AG08396 (cell line): ENCODE measurements at places on chromosomes 7 and 10.
A peak's percentile ranks its signal among the peaks of the same experiment; 100 is the strongest.

GRCh38 chr7:15007507-15007906, 105.0 kb upstream of the DGKB start:
- DNase-seq, result no peak

GRCh38 chr7:68629-69028, 123.7 kb upstream of the FAM20C start:
- no peak for DNase-seq

GRCh38 chr7:16616122-16616521, 29.4 kb downstream of the ANKMY2 start:
- no peak for DNase-seq

GRCh38 chr10:103049237-103049636, 131.1 kb downstream of the CNNM2 start:
- no peak for DNase-seq

GRCh38 chr10:132674311-132674710, 111.6 kb downstream of the NKX6-2 start:
- no peak for DNase-seq

DNA sequence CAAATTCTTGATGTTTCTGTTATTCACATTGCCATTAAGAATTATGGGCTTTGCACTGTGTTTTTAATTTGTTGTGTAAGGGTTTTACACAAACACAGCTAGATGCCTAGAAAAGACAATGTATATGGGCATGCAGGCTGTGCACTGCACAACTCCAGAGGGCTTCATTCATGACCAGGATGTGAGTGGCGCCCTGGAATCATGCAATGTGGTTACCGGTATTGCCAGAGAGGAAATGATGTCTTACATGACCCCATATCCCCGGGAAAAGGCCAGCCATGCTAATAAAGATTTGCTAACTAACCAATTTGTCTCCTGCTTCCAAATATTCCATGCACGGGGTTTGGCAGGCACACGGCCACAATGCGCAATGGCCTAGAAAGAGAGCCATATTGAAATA, 16.9 kb downstream of the KCNMA1 start:
- DNase-seq, result no peak

GRCh38 chr7:92295391-92295790, 49.6 kb downstream of the ANKIB1 start:
- no peak for DNase-seq

- no peak for DNase-seq
Measured at GRCh38 chr10:69858201-69858600, 56.5 kb downstream of the COL13A1 start.

GRCh38 chr10:30730306-30730705, 100.8 kb upstream of the LYZL2 start:
- DNase-seq, result no peak

DNA sequence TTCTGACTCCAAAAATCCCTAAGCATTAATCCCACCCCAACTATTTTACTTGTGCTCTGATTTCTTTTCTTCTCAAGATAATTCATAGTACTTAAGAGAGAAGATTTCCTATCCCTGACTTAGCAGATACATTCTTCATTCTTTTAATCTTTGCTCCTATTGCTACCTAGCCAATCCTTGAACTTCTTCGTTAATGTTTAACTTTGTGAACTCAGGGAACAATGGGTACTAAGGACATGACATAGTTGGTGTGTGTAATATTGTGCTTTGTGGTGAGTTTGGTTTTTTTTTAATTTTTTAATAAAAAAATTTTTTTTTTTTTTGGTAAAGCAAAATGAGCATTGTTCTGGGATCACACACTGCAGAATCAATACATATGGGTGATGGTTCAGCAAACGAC, 166.2 kb downstream of the CHCHD3 start:
- DNase-seq, result no peak

DNA sequence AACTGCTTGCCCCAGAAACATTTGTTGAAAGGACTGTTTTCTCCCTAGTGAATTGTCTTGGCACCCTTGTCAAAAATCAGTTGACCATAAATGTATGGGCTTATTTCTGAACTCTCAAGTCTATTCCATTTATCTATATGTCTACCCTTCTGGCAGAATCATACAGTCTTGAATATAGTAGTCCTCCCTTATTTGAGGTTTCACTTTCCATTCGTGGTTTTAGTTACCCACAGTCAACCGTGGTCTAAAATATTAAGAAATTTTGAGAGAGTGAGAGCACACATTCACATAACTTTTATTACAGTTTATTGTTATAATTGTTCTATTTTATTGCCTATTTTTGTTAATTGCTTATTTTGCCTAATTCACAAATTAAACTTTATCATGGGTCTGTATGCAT, 17.4 kb upstream of the CEP41 start:
- no peak for DNase-seq

GRCh38 chr7:78194611-78195010, 396.0 kb downstream of the PHTF2 start:
- no peak for DNase-seq

DNA sequence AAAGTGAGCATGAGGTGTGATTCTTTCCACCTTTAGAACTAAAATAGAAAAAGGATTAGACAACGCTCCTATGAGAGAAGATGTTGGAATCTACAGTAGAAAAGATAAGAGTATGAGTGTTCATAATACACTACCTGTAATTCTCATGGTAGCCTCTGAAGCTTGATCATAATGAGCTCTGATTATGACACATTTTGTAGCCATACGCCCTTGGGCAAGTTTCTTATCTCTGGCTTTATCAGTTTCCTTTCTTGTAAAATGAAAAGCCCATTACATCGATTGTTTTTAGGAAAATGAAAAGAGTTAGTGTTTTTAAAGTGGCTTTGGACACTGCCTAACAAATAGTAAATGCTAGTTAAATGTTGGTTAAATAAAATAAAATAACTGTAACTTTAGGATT, 22.4 kb upstream of the PRSS58 start:
- no peak for DNase-seq

GRCh38 chr10:13669182-13669855, 82.6 kb downstream of the PRPF18 start:
- no peak for DNase-seq

DNA sequence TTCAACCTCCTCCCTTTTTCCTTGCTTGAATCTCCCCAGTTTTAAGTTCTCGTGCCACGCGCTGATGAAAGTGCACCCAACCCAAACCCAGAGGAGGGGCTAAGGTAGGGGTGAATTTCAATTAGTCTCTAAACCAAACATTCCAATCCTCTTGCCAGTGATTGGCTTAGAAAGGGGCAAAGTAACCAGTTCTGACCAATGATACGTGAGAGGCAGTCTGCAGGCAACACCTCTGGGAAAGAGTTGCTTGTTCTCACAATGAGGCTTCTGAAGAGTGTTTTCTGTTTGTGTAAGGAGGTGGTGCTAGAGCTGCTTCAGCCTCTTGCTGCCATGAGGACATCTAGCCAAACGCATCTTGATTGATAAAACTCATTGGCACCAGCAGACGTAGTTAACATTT, 21.8 kb downstream of the SLC35G1 start:
- no peak for DNase-seq

GRCh38 chr7:132817949-132818348, 241.7 kb upstream of the PLXNA4 start:
- peak; percentile 36 for DNase-seq

GRCh38 chr10:80468002-80468401, 13.9 kb downstream of the TSPAN14 start:
- DNase-seq, result no peak

DNA sequence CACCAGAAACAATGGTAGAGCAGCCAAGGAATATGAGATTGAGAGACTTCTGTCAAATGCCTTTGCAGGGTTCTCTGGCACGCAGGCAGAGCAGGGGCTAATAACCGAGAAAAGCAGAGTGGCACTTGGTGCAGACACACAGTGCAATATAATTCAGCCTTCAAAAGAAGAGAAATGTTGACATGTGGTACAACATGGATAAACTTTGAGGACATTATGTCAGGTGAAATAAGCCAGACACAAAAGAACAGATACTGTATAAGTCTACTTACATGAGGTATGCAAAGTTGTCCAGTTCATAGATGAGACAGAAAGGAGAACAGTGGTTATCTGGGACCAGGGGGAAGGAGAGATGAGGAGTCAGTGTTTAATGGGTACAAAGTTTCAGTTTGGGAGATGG, 41.8 kb downstream of the ITIH5 start:
- no peak for DNase-seq

- DNase-seq, result no peak
Measured at GRCh38 chr10:114544045-114544659, 113.9 kb downstream of the ABLIM1 start.

- DNase-seq, result no peak
Measured at GRCh38 chr10:116237260-116237659, 35.7 kb downstream of the GFRA1 start.

DNA sequence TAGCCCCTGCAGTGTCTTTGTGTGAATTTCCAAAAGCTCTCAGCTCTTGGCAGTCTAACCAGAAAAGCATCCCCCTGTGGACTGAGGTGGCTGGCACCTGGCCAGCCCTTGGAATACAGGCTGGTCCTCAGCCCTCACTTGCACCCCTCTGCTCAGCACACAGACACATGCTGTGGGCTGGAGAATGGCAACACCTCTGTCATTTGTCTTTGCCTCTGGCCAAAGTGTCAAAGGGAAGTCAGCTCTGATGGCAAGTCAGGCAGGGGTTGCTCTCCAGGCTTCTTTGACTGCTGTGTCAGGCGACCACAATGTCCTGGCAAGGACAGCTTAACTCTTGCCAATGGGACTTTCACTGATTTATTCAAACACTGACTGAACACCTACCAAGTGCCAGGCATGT, 724.8 kb downstream of the INHBA start:
- DNase-seq, result no peak

- DNase-seq, result no peak
Measured at GRCh38 chr10:130901311-130902165, 410.0 kb downstream of the TCERG1L start.

- DNase-seq, result no peak
Measured at GRCh38 chr10:60669501-60669900, 108.8 kb upstream of the CDK1 start.

GRCh38 chr7:96665689-96666088, 44.0 kb downstream of the SEM1 start:
- DNase-seq, result no peak

DNA sequence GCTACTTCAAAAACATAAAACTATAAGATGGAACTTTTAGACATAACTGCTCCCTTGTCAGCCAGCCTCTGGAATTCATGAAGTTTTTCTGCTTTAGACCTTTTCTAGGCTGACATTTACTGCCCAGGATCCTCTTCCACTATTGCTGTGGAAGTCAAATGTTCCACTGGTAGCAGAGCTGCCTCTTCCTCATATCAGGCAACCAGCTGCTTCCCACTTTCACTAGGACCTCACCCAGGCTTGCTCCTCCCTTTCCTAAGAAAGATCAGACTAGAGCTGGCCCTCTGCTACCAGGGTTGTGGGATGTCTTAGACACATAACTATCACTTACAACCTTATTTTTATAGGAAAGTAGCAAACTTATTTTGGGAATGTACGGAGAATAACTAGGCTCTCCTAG, 121.5 kb downstream of the CTTNBP2 start:
- no peak for DNase-seq

GRCh38 chr10:20466731-20467130, 430.4 kb downstream of the NEBL start:
- peak; percentile 5 for DNase-seq

GRCh38 chr10:52221923-52222322, 92.2 kb upstream of the DKK1 start:
- DNase-seq, result no peak

GRCh38 chr7:94243066-94243711, 151.5 kb upstream of the COL1A2 start:
- no peak for DNase-seq

GRCh38 chr7:65379318-65379717, 5.7 kb downstream of the ZNF92 start:
- DNase-seq, result peak; percentile 8

- no peak for DNase-seq
Measured at GRCh38 chr10:71620642-71621041, 98.9 kb downstream of the C10orf105 start.

GRCh38 chr10:12406764-12407400, 57.5 kb downstream of the CAMK1D start:
- no peak for DNase-seq

DNA sequence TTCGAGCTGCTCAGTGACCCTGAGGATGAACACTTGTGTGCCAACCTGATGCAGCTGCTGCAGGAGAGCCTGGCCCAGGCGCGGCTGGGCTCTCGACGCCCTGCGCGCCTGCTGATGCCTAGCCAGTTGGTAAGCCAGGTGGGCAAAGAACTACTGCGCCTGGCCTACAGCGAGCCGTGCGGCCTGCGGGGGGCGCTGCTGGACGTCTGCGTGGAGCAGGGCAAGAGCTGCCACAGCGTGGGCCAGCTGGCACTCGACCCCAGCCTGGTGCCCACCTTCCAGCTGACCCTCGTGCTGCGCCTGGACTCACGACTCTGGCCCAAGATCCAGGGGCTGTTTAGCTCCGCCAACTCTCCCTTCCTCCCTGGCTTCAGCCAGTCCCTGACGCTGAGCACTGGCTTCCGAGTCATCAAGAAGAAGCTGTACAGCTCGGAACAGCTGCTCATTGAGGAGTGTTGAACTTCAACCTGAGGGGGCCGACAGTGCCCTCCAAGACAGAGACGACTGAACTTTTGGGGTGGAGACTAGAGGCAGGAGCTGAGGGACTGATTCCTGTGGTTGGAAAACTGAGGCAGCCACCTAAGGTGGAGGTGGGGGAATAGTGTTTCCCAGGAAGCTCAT, 1.1 kb downstream of the DDIT4 start:
- peak; percentile 59 for DNase-seq

DNA sequence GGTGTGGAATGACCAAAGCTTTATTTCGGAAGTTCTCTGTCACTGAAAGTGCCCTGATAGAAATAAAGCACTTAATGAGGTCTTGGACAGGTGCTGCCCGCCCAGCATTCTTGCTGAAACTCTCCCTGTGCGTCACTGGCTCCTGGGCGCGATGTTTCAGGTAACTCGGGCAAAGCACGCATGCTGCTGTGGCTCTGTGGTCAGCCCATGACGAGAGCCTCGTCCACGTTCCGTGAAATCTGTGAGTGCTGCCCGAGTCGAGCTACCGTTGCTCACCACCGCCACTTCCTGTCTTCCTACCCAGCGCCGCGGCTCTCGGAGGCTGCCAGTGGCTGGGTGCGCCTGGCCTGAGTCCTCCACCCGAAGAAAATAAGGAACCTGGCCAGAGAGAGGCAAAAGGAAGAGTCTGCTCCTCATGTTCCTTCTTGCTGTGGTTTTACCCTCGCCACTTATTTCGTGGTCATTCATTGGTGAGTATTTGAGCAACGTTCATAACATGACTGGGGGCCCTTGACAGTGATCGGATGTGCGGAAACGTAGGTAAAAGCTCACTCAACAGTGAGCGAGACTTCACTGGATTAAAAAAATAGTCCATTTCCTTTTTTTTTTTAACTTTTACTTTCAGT, 95.5 kb downstream of the MAP3K8 start:
- no peak for DNase-seq

- no peak for DNase-seq
Measured at GRCh38 chr10:24162206-24162985, 46.5 kb upstream of the KIAA1217 start.

- no peak for DNase-seq
Measured at GRCh38 chr10:12984165-12984747, 17.3 kb downstream of the CCDC3 start.

GRCh38 chr7:42351316-42351935, 114.4 kb upstream of the GLI3 start:
- DNase-seq, result no peak

- DNase-seq, result no peak
Measured at GRCh38 chr7:138854115-138854645, 56.2 kb upstream of the ATP6V0A4 start.

GRCh38 chr10:27364028-27364427, 123.4 kb upstream of the ACBD5 start:
- no peak for DNase-seq

GRCh38 chr7:137954614-137955013, 47.3 kb downstream of the CREB3L2 start:
- no peak for DNase-seq
